ENCODE measurements at places on chromosomes 2 and 18. TPM values are rescaled to one million over a fixed set of nuclear protein-coding genes. Genes with fewer than 3 reads are reported as not detected.

The CYP27C1 gene
- not detected for total RNA-seq

The ABCA12 gene
- total RNA-seq = not detected

The COL4A3 gene
- not detected for total RNA-seq

The GAL3ST2 gene
- 1.1 TPM for total RNA-seq

The AQP12B gene
- total RNA-seq = not detected

- DNase-seq = no peak
These were observed 81.4 kb upstream of the ID2 start for GRCh38 chr2:8600456-8600855.

DNA sequence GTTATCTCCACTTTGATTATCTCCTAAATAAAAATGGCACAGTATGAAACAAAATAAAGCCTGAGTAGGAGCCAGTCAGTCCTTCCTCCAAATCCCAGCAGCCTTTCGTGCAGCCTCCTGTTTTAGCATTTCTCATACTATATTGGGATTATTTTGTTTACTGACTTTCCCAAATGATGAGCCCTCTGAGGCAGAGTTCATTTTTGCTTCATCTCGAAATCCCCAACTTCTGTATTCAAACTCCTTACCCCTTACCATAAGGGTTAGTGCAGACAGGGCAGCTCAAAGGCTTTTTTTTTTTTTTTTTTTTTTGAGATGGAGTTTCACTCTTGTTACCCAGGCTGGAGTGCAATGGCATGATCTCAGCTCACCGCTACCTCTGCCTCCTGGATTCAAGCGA, 113.3 kb upstream of the FOSL2 start:
- DNase-seq = no peak

DNA sequence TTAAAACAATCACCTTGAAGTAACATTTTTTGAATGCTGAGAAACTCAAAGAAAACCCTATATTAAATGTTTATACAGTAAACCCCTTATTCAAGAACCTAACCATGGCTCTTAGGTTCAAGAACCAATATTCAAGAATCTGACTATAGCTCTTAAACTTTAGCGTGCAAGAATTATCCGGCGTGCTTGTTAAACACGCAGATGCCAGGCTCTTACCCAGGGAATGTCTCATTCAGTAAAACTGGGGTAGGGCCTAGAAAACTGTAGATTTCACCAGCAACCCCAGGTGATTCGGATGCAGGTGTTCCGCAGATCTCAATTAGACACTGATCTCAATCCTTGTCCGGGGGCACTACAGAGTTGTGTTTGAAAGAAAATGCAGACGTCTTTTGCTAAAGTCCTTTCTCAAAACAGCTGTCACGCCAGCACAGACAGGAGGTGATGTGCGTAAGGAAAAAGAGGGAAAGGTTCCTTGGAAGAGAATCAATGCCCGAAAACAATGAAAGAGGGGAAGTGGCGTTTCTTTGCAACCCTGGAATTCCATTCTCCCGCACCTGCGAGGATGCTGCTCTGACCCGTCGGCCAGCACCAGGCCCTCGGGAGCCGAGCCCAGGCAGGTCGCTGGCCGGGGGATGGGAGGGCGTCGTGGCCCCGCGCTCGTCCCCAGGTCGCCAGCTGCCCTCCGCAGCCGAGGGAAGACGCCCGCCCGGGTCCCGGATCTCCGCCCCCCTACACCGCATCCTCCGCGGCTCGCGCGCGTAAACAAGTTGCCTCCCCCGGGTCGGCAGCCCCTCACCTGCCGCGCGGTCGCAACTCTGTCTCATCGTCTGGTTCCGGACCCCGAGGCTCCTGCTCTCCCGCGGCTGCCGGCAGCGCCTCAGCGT, 851 bp downstream of the EIF2AK3 start:
- DNase-seq = peak; percentile 45

DNA sequence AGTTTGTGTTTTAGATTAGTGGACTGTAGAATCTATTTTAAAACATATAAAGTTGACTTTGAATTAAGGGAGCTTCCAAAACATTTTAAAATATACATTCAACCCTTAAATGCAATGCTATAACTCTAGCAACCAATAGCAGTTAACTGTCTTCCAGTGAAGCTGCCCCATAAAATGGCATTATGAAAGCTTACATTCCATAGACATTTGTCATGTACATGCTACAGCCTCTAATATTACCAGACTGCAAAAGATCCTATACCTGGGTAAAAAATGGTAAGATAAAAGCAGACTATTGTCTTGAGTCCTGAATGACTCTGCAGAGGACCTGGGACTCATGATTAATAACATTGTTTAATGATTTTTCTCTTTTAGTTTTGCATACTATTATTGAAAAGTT, 489.4 kb downstream of the LRP1B start:
- DNase-seq = no peak

DNA sequence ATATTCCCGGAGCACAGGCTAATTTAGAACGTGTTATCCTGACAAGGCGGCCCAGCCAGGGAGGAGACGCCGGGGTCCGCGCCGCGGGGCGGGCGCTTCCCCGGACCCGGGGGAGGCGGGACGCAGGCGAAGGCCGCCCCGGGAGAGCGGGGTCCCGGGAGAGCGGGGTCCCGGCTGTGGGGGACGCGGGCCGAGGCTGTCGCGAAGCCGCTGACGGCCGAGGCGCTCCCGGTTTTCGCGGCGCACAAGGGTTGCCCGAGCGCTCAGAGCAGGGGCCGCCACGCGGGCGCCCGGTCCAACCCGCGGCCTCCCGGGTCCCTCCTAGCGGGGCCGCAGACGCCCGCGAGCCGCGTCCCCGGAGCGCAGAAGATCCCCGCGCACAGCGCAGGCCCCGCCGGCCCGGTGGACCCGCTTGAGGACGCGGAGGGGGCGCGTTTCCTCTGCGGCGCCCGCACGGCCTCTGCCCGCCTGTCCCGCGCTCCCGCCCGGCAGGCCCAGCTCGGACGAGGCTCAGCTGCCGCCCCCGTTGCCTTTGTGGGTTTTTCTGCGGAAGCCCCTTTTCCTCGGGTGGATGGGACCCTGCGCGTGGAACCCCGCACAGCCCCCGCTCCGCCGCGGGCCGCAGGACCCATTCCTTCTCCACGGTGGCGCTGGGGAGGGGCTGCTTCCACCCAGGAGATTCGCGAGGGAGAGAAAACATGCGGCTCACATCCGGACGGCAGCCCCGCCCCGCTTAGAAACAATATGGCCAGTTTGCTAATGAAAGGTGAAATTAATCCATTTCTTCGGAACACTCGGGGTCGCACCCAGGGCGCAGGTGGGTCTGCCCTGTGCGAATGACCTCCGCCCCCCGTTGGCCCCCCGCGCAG, 9.6 kb upstream of the KCNG2 start:
- DNase-seq = no peak

DNA sequence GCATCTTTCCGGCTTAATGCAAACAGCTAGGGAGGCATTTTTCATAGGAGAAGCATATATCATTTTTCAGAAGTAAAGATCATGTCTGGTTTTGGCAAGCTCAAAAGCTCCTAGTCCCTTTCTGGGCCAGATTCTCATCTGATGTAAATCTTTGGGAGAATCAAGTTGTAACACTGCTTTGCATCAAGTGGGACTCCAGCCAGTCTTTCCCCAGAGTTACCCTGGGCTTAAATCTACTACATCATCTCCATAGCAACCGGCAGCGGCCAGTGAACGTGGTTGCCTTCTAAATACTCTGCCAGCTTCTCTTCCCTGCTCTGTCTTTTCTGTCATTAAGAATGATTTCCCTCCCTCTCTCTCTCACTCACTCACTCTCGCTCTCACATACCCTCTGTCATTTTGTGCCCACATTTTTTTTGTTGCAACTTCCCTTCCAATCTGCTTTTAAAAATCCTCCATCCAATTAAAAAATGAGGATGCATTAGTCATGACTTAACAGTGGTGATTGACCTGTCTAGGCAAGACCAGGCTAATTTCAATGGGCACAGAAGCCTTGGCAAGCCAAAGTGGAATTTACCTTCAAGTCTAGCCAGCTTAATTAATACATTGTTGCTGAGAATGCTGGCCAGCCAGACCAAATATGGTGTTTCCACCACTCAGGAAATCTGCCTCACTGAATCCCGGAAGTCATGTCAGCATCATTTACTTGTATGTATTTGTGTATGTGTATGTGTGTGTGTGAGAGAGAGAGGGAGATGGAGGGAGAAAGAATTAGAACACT, 93.0 kb downstream of the NRP2 start:
- no peak for DNase-seq
